Stimulated activated CD8-positive, alpha-beta memory T cell treated with anti-CD3 and anti-CD28 coated beads, Interleukin-2, amount 100 ng/mL, for 1 hour (primary cell): ENCODE measurements at places on chromosomes 5 and 9.

- no peak for DNase-seq
These were observed 1076.5 kb downstream of the MAT2B start for GRCh38 chr5:164581889-164582288.

GRCh38 chr5:77255617-77256016 lies 45.1 kb downstream of the PDE8B start:
- DNase-seq, result no peak

- no peak for DNase-seq
These were observed 34.6 kb downstream of the OXCT1 start for GRCh38 chr5:41835645-41836044.

GRCh38 chr5:158198636-158199035 lies 339.7 kb upstream of the CLINT1 start:
- no peak for DNase-seq

GRCh38 chr9:136928591-136928990 lies 15.9 kb downstream of the FBXW5 start:
- no peak for DNase-seq

- no peak for DNase-seq
These were observed 90.1 kb upstream of the LMX1B start for GRCh38 chr9:126523611-126524111.

GRCh38 chr9:18806232-18807080 lies 226.6 kb downstream of the SAXO1 start:
- no peak for DNase-seq

DNA sequence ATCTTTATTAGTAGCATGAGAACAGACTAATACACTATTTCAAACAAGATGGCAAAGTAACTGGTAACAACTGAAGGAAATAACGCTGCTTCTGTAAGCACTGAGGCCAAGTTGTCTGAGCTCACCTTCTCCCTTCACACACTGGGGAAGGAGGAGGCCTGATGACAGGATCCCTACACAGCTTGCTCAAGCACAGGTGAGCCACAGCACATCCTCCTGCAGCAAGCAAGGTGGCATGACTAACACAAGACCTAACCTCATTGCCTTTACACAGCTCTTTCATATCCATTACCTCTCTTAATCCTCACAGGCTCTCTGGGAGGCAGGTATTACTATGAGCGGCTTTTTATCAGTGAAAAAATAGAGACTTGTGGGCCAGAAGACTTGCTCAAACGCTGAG lies 83.3 kb downstream of the ARL15 start:
- no peak for DNase-seq

GRCh38 chr5:8884029-8884428 lies 661.8 kb downstream of the SEMA5A start:
- DNase-seq, result no peak

GRCh38 chr9:99474186-99474585 lies 252.1 kb downstream of the SEC61B start:
- no peak for DNase-seq

DNA sequence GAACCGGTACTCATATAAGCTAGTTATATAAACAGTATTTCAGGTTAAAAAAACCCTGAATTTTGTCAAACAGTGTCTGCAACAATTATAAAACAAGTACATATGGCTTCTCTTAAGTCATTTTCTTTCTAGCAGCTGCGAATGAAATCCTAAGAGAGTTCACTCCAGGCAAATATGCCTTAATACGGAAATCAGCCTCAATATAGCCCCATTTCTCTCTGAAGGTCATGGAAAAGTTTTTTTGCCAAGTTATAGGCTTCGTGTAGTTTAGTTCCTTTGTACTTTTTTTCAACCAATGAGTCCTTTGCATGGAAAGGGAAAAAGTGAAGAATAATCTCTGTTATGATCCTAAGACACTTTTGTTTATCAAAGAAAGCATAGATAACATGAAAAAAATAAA lies 848.0 kb upstream of the ACO1 start:
- DNase-seq, result no peak

DNA sequence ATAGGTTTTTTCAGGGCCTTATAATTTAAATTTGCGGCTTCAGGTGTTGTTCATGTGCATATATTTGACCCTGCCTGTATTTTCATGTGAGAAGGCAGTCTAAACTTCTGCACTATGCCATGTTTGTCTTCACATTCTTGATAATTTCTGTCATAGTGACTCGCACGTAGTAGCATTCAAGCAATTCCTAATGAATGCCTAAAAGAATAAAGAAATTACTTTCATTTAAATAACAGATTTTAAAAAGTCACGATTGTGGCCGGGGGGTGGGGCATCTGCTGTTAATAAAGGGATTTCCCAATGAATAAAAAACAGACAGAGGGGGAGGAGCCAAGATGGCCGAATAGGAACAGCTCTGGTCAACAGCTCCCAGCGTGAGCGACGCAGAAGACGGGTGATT lies 318.0 kb downstream of the ADAMTS6 start:
- no peak for DNase-seq

- no peak for DNase-seq
These were observed 79.6 kb downstream of the PHAX start for GRCh38 chr5:126680191-126680817.

GRCh38 chr5:31890046-31890445 lies 251.1 kb downstream of the PDZD2 start:
- no peak for DNase-seq

DNA sequence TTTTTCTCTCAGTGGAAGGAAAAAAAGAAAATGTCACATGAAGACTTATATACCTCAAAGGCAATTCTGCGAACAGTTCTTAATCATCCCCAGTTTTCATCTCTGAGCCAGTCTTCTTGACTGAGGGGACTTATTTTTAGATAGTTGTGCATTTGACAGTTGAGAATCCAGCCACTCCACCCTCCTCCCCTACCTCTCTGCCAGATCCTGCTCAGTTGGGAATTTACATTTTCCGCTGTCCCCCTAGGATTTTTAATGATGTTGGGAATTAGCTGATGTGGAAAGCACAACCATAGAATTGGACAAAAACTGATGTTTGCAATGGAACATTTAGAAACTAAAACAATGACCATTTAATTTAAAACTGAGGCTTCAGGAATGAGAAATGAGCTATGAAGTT lies 194.3 kb upstream of the PIK3R1 start:
- DNase-seq, result no peak
